ENCODE measurements at places on chromosomes 3 and 15. TPM values are rescaled to one million over a fixed set of nuclear protein-coding genes. Genes with fewer than 3 reads are reported as not detected.

The MAPKAPK3 gene
- total RNA-seq, result 28.4 TPM

The KIF7 gene
- total RNA-seq, result 3.2 TPM

The SLC22A13 gene
- total RNA-seq, result not detected

The TAGLN3 gene
- total RNA-seq, result not detected

The EBLN2 gene
- total RNA-seq, result 0.44 TPM

The CYP1A1 gene
- 1.6 TPM for total RNA-seq

The CD86 gene
- not detected for total RNA-seq

The STAC gene
- total RNA-seq, result 2.3 TPM

The SEMA3G gene
- total RNA-seq, result 0.04 TPM

The WNT7A gene
- total RNA-seq, result 0.20 TPM

The SKOR1 gene
- total RNA-seq, result 0.05 TPM

The ARPP21 gene
- 0.32 TPM for total RNA-seq

The UROC1 gene
- not detected for total RNA-seq

The BCHE gene
- 1.1 TPM for total RNA-seq

The GOLGA6A gene
- 0.07 TPM for total RNA-seq

The TRPC1 gene
- 7.7 TPM for total RNA-seq

The RETNLB gene
- total RNA-seq, result not detected

The TUSC7 gene
- not detected for total RNA-seq

The SFMBT1 gene
- total RNA-seq, result 7.3 TPM

The UNC13C gene
- total RNA-seq, result not detected

The STRA6 gene
- total RNA-seq, result 69.6 TPM

The GDPGP1 gene
- total RNA-seq, result 4.3 TPM

The PP2D1 gene
- not detected for total RNA-seq

The IRAK2 gene
- total RNA-seq, result 17.6 TPM

The TMEM212 gene
- total RNA-seq, result not detected

The ALS2CL gene
- total RNA-seq, result 10.5 TPM

The GOLGA8G gene
- total RNA-seq, result not detected

The ZIC4 gene
- not detected for total RNA-seq

The ABI3BP gene
- 1.7 TPM for total RNA-seq

The VEPH1 gene
- total RNA-seq, result 0.37 TPM

The UQCRC1 gene
- 172 TPM for total RNA-seq

The SNURF gene
- 13.7 TPM for total RNA-seq

The PEX5L gene
- total RNA-seq, result not detected

The ATP13A5 gene
- total RNA-seq, result not detected

The COPG1 gene
- 78.5 TPM for total RNA-seq

The AADACL2 gene
- not detected for total RNA-seq

The DPPA2 gene
- not detected for total RNA-seq

The SV2B gene
- 0.08 TPM for total RNA-seq

The TMC3 gene
- not detected for total RNA-seq

The NANOGP8 gene
- not detected for total RNA-seq

The KCNAB1 gene
- not detected for total RNA-seq

The TMOD3 gene
- 57.3 TPM for total RNA-seq

The DUOXA2 gene
- total RNA-seq, result not detected

Measured in A549 treated with Mapracorat at 1 μM for 4 hours (cell line).